ENCODE measurements at places on chromosomes 1 and 21. TPM values are rescaled to one million over a fixed set of nuclear protein-coding genes. Genes with fewer than 3 reads are reported as not detected.
A peak's percentile ranks its signal among the peaks of the same experiment; 100 is the strongest.

- DNase-seq = no peak
- H3K27ac ChIP-seq = no peak overlapping the region
- H3K4me3 ChIP-seq = no peak overlapping the region
- H3K4me1 ChIP-seq = peaks cover 9% of the 10 kb centered on the region
- H3K36me3 ChIP-seq = peaks cover 8% of the 10 kb centered on the region
These were observed 5.7 kb downstream of the BCAR3 start for GRCh38 chr1:93675931-93676330.

DNA sequence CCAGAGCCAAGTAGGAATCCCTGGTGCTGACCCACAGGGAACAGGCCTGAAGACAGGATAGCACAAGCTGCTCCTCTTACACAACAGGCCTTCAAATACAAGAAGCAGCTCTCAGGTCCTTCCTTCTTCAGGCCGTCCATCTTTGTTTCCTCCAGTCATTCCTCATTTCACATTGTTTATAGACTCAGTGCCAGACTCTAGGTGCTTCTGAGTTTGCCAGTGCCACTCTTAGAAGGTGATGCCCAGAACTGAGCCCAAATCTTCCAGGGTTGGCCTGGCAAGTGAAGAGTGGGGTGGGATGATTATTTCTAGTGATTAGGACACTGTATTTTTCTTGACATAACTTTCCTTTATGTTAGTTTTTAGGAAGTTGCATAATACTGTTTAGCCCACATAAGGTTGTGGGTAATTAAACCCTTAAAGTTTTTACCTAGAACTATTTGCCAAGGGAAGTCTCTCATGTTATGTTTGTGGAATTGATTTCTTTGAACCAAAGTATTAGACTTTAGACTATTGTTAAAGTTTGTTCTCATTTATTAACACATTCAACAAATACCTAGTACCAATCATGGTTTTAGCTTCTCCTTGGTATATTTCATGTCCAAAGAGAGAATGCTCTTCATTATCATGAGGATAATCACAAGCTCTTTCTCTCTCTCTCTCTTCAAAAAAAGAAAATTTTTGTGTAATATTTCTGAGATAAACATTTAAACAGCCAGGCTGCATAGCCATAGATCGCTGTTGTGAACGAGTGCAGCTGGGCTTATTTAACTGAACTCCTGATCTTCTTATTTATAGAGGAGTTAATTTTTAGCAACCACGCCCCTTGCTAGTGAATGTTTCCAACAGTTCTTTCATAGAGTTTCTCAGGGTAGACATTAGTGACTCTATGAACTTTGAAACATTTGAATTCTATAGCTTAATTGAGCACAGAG is 47.7 kb downstream of the PGM1 start:
- no peak for DNase-seq
- no peaks in the 10 kb centered on the region for H3K4me1 ChIP-seq
- H3K4me3 ChIP-seq = no peak overlapping the region
- no peak overlapping the region for H3K27ac ChIP-seq

Gene CNR2
- not detected for total RNA-seq

DNA sequence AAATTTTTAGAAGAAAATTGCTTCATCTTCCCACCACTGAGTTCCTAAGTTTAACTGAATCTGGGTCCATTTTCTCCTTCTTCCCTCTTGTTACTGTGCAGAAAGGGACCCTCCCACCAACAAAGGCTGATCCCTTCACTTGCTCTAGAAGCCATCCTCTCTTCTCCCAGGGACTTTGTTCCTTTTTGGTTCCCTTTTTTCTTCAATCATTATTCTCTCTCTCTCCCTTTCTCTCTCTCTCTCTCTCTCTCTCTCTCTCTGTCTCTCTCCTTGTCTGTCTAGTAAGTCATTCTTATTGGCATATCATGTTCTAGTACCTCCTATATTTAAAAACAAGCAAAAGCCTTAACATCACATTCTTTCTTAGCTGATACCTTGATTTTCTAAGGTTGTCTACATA is 31.7 kb upstream of the GADD45A start:
- peaks cover 10% of the 10 kb centered on the region for H3K4me1 ChIP-seq
- H3K4me3 ChIP-seq = no peak overlapping the region
- no peaks in the 10 kb centered on the region for H3K27me3 ChIP-seq
- H3K27ac ChIP-seq = no peak overlapping the region
- H3K36me3 ChIP-seq = no peaks in the 10 kb centered on the region

DNA sequence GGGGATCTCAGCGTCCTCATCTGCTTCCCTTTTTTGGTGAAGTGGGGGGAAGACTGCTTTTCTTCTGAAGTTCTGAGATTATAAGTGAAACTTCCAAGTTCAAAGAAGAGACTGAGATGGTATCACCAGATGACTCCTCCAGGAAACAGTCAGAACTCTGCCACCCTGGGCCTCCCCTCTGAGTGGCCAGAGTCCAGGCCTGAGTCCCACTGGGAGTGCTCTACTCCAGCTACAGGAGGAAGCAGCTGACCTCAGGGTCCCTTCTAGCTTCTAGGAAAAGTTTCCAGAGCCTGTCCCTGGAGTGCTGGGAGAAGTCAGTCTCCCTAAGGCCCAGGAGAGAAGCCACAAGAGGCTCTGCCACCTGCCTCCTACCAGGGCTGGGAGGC is 104.7 kb downstream of the CASZ1 start:
- peaks cover 6% of the 10 kb centered on the region for H3K4me1 ChIP-seq
- H3K27me3 ChIP-seq = peaks cover 7% of the 10 kb centered on the region
- H3K27ac ChIP-seq = no peak overlapping the region

- no peaks in the 10 kb centered on the region for H3K27me3 ChIP-seq
- no peaks in the 10 kb centered on the region for H3K4me1 ChIP-seq
- no peak overlapping the region for H3K4me3 ChIP-seq
- peaks cover 45% of the 10 kb centered on the region for H3K36me3 ChIP-seq
These were observed 25.7 kb downstream of the DNAJC11 start for GRCh38 chr1:6675941-6676340.

Gene THRAP3
- total RNA-seq = 145 TPM

- H3K4me3 ChIP-seq = peak overlapping the region; percentile 26
- H3K27me3 ChIP-seq = no peaks in the 10 kb centered on the region
- peaks cover 72% of the 10 kb centered on the region for H3K4me1 ChIP-seq
- no peaks in the 10 kb centered on the region for H3K36me3 ChIP-seq
- no peak for DNase-seq
These were observed 22.1 kb downstream of the SOX13 start for GRCh38 chr1:204094856-204095634.

DNA sequence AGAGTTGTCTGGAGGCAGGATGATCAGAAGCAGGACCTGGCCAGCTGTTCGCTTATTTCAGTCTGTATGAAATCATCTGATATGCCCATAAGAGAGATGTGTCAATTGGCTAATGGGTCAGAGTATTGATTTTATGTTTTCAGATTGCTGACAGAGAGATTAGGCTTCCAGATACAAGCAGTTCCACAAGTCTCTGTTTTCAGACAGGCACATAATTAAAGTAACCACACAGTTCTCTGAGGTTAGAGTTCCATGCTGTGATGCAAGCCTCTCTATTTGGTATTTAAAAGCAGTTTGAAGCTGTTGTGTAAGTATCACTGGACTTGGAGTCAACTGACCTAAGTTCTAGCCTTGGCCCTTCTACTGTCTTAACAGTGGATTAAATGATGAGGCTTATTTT is 50.1 kb downstream of the ATF6 start:
- no peak overlapping the region for H3K4me3 ChIP-seq
- H3K4me1 ChIP-seq = no peaks in the 10 kb centered on the region
- H3K27ac ChIP-seq = no peak overlapping the region
- no peaks in the 10 kb centered on the region for H3K36me3 ChIP-seq
- no peaks in the 10 kb centered on the region for H3K27me3 ChIP-seq

Gene AMY1C
- total RNA-seq = not detected

GRCh38 chr1:218666263-218666662 is 321.1 kb downstream of the TGFB2 start:
- H3K27ac ChIP-seq = no peak overlapping the region
- H3K36me3 ChIP-seq = no peaks in the 10 kb centered on the region
- H3K4me3 ChIP-seq = no peak overlapping the region
- no peak for DNase-seq

- H3K36me3 ChIP-seq = no peaks in the 10 kb centered on the region
- no peak overlapping the region for H3K4me3 ChIP-seq
- no peak for DNase-seq
These were observed 9.1 kb upstream of the METTL13 start for GRCh38 chr1:171772312-171772711.

Gene OR2L2
- total RNA-seq = not detected

- no peak overlapping the region for H3K27ac ChIP-seq
- H3K36me3 ChIP-seq = no peaks in the 10 kb centered on the region
- H3K27me3 ChIP-seq = no peaks in the 10 kb centered on the region
These were observed 39.3 kb upstream of the EPS8L3 start for GRCh38 chr1:109802901-109803561.

GRCh38 chr1:40951943-40952743 is 27.4 kb upstream of the CTPS1 start:
- H3K27ac ChIP-seq = no peak overlapping the region
- DNase-seq = peak; percentile 92
- H3K4me3 ChIP-seq = no peak overlapping the region
- H3K4me1 ChIP-seq = 0 out of 2 replicates have a peak, but pooled peaks cover 13% of the 10 kb centered on the region
- no peaks in the 10 kb centered on the region for H3K36me3 ChIP-seq

DNA sequence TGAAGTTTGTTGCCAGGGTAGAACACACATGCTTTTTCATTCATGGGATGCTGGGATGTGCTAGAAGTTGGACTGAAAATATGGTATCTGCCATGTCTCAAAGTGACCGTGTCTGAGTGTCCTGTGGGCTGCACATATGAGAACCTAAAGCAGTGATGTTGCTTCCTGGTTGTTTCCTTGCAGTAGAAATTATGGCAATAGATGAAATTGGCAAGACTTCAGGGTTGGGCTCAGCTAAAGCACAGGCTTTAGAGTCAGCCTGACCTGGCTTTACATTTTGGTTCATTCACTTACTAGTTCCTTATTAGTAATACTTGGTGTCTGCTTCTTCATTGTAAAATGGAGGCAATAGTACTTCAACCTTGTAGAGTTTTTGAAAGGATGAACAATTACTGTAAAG is 2.2 kb downstream of the LAMC2 start:
- peaks cover 17% of the 10 kb centered on the region for H3K4me1 ChIP-seq
- H3K36me3 ChIP-seq = no peaks in the 10 kb centered on the region
- no peak overlapping the region for H3K4me3 ChIP-seq
- DNase-seq = no peak
- no peak overlapping the region for H3K27ac ChIP-seq

DNA sequence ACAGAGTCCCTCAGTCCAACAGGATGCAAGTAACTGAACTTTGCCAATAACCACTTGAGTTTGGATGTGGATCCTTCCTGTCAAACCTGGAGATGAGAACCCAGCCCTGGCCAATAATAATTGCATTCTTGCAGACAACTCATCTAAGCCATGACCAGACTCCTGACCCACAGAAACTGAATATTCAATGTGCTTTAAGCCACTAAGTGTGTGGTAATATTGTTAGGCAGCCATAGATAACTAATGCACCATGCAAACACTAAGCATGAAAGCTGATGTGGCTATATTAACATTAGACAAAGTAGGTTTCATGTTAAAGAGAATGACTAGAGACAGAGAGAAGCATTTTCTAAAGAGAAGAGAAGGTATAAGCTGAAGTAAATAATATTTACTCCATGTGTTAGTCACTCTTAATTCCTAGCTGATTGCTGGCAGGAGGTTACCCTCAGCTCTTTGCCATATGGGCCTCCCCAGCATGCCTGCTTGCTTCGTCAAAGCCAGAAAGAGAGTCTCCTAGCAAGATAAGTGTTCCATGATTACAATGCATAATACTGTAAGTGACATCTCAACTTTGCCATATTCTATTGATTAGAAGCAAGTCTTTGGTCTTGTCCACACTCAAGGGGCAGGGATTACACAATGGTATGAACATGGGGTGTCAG is 276.4 kb upstream of the PLXNA2 start:
- H3K36me3 ChIP-seq = no peaks in the 10 kb centered on the region
- H3K4me3 ChIP-seq = no peak overlapping the region

DNA sequence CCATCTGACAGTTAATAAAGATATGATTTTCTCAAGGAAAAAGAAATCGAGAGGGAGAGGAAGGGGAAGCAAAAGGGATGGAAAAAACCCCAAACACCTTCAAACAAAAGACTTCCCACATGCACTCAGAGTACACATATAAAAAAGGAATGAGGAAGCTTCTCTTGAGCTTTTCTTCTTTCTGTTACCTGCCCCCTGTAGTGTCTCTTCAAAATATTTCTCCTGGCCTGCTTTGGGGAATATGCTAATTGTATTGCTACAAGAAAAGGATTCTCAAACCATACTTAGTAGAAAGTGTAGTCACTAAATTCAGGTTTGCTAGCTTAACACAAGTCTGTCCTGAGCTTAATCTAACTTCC is 58.7 kb downstream of the KIF14 start:
- H3K4me1 ChIP-seq = peaks cover 9% of the 10 kb centered on the region
- no peaks in the 10 kb centered on the region for H3K27me3 ChIP-seq
- H3K4me3 ChIP-seq = no peak overlapping the region
- peak; percentile 31 for DNase-seq

Gene TCP10L
- total RNA-seq = 0.12 TPM

DNA sequence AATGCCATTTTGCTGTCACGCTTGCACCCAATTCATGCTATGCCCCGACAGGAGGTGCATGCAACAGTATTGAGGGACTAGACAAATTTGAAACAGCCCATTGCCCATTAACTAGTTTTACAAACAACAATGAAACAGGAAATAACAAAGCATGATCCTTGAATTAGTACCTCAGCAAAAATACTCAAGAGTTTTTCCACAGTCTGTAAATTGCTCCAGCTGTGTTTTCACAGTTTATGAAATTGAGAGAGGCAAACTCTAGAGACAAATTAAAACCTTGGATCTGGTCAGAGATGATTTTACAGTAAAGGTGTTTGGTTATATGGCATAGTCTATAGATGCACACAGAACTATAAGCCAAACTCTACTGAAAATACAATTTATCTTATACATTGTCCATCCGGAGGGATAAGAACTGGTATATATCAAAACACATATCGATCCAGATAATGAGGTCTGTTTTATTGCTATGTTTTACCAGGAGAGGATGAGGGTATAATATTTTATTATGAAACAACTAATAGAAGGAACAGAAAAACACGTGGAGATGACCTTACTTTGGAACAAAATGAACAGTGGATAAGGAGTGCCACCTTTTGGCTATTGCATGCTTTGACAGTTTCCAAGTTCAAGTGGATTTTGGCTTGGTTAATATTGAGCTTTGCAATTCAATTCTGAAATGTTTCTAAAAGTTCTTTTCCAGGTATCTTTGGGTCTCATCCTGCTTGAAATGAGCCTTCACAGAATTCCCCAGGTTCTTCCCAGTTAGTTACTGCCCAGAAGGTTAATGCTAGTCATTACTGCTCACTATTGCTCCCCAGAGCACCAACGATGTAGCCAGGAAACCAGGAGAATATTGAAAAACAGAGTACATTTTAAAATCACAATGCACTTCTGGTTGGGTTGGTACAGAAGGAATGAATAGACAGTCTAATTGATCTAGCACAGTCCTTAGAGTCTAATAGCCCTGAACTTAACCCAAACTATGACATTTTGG is 45.7 kb downstream of the ZC3H11B start:
- no peak overlapping the region for H3K4me3 ChIP-seq
- no peaks in the 10 kb centered on the region for H3K4me1 ChIP-seq
- no peaks in the 10 kb centered on the region for H3K36me3 ChIP-seq

Gene TIE1
- total RNA-seq = 1.5 TPM

- H3K27me3 ChIP-seq = no peaks in the 10 kb centered on the region
- H3K27ac ChIP-seq = no peak overlapping the region
- H3K4me1 ChIP-seq = no peaks in the 10 kb centered on the region
- DNase-seq = no peak
- no peaks in the 10 kb centered on the region for H3K36me3 ChIP-seq
These were observed 58.2 kb upstream of the LRRC8B start for GRCh38 chr1:89466307-89466930.

Gene ETV3
- 19.6 TPM for total RNA-seq

Gene TSPEAR
- 0.35 TPM for total RNA-seq
